Heart right ventricle (tissue), 16 donors: ENCODE measurements at places on chromosomes 11 and 22. TPM values are rescaled to one million over a fixed set of nuclear protein-coding genes. Genes with fewer than 3 reads are reported as not detected.

Gene TNNT3
- total RNA-seq, result 33.3 TPM

Gene KIF18A
- 0.17 TPM for total RNA-seq

DNA sequence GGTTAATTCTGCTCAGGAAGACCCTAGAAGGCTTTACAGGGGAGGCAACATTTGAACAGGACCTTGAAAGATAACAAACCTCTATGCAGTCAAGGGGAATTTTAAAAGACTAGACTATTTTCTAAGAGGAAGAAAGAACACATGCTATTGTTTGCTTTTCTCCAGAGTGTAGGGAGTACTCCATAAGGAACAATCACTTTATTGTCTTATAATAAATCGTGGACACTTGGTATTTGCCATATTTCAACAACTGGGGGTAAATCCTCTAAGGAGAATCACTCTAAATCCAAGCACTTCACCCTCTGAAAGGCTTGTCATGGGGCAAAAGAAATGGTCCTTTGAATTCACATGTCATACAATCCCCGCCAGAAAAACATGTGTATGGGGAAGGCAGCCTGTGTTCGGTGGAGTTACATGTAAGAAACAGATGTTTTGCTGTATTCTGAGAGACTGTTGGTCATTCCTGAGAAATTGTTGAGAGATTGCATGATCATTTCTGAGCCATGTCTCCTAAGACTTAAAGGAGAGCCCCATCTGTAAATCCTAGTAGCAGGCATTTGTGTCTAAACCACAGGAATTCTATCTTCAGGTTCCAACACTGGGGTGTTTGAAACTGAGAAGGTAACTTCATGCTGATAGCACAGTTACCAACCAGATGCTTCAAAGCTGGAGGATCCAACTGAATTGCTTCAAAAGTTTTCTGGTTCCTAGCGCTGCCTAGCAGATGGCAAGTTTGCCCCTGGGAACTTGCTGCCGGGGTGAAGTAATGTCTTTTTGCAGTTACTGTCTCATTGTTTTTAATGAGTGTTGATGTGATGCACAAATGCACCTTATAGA is 66.8 kb downstream of the FZD4 start:
- DNase-seq, result no peak
- no peaks in the 10 kb centered on the region for H3K27me3 ChIP-seq
- no peaks in the 10 kb centered on the region for H3K4me1 ChIP-seq
- no peak overlapping the region for H3K27ac ChIP-seq
- H3K4me3 ChIP-seq, result no peak overlapping the region
- no peaks in the 10 kb centered on the region for H3K36me3 ChIP-seq

DNA sequence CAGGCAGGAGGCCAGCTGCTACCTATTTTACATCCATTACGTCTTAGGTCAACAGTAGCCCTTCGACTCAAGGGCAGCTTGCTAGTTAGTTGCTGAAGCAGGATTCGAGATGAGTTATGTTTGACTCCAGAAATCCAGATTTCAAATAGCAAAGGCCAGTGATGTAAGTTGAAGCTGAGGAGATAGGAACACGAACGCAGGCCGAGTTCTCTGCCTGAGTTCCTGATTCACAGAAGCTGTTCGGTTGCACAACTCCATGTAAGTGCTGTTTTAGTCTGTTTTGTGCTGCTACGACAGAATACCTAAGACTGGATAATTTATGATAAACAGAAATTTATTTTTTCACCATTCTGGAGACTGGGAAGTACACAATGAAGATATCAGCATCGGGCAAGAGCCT is 111.2 kb downstream of the SLC1A2 start:
- no peaks in the 10 kb centered on the region for H3K27me3 ChIP-seq
- H3K27ac ChIP-seq, result no peak overlapping the region
- H3K4me1 ChIP-seq, result no peaks in the 10 kb centered on the region
- no peak overlapping the region for H3K4me3 ChIP-seq
- no peak for DNase-seq
